ENCODE measurements at places on chromosomes 13 and 19.
A peak's percentile ranks its signal among the peaks of the same experiment; 100 is the strongest.

DNA sequence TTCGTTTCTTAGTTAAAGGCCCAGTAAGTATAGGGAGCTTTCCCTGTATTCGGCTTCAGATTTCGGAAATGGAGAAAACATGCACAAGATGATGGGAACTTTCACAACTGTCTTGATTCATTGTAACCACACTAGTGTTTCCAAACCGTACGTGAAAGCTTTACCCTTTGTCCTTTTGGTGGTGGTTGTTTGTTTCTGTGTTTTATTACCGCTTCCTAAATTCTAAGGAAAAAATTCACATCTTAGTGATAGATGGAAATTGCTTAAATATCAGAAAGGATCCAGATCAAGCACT is 504 bp upstream of the VWA8 start:
- no peak for DNase-seq

GRCh38 chr13:67120872-67121531 is 109.1 kb downstream of the PCDH9 start:
- DNase-seq, result no peak

DNA sequence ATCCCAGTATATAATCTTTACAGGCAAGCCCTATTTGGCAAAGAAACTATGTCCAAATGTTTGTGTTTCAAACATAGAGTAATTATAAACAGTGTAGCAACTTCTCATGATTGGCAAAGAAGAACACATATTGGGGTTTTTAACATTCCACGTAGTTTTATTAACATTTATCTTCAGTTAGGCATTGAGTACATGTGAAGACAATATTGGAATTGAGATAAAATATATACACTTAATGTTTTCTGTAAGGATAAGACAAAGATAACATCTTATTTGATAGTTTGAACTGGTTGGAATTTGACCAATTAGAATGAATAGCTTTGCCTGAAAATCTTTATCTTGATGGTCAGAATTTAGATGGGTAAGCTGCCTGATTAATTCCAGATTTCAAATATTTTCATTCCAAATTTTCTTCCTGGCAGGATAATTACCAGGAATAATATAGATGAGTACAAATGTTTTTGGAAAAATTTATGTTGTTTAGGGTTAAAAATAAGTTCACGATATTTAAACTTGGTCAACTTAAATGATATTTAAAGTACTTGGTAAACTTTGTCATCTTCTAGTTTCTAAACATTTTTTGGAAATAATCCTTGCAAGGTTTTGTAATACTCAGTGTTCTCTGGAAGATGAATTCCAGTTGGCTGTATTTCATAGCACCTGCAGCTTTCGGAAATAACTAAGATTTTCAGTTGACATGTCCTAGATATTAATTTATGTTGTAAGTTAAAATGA is 536.5 kb upstream of the SPRY2 start:
- no peak for DNase-seq

DNA sequence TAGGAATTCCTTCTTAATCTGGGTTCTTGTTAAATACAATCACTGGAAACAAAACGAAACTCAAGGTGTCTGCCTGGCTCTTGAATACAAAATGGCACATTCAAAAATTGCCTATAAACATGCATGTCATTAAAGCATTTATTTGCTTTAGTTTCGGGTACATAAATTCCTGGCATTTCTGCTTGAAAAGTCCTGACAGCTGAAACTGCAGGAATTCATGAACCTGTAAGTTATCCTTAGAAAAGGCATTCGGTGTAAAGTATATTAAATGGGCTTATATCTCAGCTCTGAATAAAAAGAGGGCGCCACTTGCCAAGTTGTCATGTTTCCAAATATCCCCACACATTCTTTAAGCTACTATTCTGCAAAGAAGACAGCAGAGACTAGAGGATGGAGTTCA is 32.9 kb downstream of the RXFP2 start:
- DNase-seq, result no peak

GRCh38 chr13:91133941-91134802 is 213.3 kb upstream of the MIR17HG start:
- DNase-seq, result no peak

GRCh38 chr13:114025714-114026431 is 52.0 kb upstream of the C13orf46 start:
- DNase-seq, result no peak

GRCh38 chr19:14127176-14127575 is 9.2 kb downstream of the ASF1B start:
- peak; percentile 64 for DNase-seq

- no peak for DNase-seq
Observed at GRCh38 chr19:44303320-44303719, 1.5 kb downstream of the ZNF235 start.

DNA sequence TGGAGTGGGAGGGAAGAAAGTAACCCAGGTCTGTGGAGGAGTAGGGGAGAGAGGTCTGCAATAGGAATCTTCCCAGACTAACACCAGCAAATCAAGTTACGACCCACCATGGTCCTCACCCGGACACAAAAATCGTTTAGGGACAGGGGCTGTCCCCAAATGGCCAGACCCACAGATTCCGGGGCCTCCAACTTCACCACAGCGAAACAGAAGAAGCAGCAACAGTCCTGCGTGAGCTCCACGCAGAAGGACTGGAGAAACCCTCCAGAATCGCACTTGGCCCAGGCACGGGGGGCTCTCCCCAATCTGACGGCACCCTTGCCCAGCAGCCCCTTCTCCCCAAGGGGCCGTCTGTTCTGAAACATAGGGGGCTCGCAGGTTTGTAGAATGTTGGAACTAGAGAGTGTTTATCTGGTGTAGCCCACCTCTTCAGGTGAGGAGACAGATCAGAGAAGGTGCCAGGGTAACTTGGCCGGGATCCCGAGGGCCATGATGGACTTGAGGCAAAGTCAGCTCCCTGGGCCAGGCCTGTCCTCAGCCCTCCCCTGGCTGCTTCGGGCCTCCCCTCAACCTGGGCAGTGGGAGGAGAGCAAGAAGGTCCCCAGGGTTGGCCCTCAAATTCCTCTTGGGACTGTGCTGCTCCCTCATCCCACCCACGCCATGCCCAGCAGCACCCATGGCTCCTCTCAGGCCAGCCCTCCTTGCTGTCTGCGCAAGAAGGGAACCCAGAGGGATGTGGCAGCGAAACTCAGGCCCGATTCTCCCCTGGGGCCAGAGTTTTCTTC is 82.5 kb upstream of the GPR183 start:
- DNase-seq, result no peak

DNA sequence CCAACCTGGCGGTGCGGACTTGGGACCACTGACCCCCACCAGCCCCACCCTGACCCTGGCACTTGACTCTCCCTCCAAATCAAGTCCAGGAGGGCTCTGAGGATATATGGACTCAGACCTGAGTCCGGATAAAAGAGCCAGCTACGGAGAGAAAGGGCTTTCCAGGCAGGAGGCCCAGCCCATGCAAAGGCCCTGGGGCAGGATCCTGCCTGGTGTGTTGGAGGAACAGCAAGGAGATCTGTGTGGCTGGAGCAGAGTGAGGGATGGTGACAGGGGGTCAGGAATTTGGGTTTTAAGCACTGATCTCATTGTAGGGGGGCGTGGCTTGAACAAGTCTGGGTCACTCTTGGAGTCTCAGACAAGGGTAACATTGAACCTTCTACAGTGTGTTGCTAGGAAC is 474 bp upstream of the ZNRF4 start:
- DNase-seq, result no peak

- DNase-seq, result no peak
Observed at GRCh38 chr13:29847501-29847983, 2.9 kb downstream of the UBL3 start.

GRCh38 chr13:33153421-33154404 is 131.8 kb downstream of the STARD13 start:
- no peak for DNase-seq

DNA sequence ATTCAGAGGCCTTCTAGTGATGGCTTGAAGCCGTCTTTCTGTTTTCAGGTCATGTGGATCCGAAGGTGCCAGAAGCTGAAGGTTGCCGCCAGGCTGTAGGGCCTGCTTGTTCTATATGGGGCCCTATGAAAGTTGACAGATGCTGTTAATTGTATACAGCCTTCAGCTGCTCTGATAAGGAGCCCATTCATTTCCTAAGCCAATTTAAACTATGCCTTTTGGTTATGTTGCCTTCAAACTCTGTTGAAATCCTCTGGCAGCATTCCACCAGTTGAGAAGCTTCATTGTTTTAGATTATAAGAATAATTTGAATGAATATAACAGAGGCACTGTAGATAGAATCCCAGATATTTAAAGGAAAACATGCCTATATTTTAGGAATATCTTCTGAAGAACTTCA is 34.4 kb downstream of the RAP2A start:
- no peak for DNase-seq

- no peak for DNase-seq
Observed at GRCh38 chr13:94123557-94123956, 355.9 kb downstream of the DCT start.

- peak; percentile 62 for DNase-seq
Observed at GRCh38 chr19:18848878-18849661, 17.3 kb downstream of the UPF1 start.

- DNase-seq, result no peak
Observed at GRCh38 chr13:71516521-71516920, 350.5 kb downstream of the DACH1 start.

DNA sequence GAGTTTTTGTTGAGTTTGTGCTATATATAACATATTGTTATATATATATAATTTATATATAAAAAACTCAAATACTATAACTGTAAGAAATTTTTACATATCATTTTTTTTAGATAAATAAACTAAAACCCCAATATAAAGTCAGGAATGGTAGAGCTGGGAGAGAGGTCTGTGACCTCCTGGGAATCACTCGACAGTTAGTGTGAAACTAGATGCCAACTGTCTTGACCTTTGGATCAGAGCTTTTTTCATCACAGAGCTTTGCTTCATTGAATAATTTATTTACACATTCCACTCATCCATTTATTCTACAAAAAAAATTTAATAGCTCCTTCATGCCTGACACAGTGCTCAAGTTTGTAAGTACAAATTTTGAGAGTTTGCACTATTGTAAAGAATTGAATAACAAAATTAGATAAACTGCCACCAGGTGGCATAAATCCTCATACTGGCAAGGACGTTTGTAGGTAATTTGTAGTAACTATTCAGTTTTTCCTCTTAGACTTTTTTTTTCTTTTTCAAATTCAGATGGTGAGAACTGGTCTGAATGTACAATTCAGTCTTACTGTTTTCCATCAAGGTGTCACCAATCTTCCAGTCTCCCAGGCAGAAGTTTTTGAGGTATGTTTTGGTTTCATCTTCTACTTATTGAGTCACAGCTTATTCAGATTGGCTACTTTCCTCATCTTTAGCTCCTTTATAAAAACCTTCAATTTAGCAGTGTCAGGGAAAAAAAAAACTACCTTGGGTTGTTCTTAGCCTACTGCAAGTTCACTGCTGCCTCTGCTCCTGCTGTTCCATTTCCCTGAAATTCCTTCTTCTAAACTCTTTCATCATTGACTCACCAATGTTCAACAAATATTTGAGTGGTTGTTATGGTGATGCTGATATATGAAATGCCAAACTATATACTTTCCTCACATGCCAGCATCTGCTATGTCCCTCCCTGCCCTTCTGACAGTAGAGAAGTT is 28.7 kb downstream of the LACC1 start:
- no peak for DNase-seq

DNA sequence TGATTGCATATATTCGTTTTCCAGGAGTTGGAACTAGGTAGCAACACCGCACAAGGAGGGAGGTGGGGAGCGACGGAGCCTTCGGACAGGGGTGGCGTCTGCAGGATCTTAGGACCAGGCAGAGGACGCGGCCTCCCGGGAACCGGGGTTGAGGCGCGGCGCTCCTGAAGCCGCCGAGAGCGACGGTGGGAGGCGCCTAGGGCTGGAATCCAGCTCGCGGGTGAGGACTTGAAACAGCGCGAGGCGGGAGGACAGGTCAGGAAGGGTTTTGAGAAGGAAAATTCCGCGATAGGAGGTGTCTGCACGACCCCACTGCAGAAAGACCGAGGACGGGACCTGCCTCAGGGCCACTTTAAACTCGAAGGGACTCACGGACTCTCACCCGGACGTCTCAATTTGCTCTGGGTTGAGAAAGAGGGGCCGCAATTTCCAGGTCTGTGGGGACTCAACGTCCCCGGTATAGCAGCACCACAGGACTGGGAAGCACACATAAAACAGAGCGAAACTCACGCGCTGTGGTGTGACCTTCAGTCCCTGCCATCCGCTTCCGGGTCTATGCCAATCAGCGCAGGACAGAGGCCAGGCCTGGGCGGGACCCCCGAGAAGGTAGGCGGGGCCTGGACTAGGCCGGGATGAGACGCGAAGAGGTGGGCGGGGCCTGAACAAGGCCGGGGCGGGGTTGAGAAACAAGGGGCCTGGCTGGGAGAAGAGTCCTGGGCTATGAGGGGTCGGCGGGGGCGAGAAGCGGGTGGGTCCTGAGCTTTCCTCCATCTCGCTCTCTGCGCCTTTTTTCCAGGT is at the start of gene ZNF320:
Gene ZNF320, minus strand, starts transcription at position 498 of the 798 bp plus-strand sequence. CDS start 7,380 bp downstream, outside the sequence.
- peak; percentile 95 for DNase-seq

- DNase-seq, result no peak
Observed at GRCh38 chr19:3045191-3045590, 16.1 kb upstream of the TLE2 start.

- DNase-seq, result no peak
Observed at GRCh38 chr13:91816263-91816807, 417.9 kb downstream of the GPC5 start.

DNA sequence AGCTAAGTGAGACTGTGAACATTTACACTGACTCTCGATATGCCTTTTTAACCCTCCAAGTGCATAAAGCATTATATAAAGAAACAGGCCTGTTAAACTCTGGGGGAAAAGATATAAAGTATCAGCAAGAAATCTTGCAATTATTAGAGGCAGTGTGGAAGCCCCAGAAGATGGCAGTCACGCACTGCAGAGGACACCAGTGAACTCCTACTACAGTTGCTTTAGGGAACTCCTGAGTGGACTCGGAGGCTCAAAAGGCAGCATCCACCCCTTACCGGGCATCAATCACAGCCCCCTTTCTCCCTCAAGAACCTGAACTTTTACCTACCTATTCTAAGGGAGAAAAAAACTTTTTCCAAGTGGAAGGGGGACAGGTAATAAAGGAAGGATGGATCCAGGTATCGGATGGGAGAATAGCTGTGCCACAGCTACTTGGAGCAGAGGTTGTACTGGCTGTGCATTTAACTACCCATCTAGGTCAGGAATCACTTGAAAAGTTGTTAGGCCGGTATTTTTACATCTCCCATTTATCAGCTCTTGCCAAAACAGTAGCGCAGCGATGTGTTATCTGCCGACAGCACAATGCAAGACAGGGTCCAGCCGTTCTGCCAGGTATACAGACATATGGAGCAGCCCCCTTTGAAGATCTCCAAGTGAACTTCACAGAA is 80.1 kb downstream of the ZNF486 start:
- DNase-seq, result no peak

DNA sequence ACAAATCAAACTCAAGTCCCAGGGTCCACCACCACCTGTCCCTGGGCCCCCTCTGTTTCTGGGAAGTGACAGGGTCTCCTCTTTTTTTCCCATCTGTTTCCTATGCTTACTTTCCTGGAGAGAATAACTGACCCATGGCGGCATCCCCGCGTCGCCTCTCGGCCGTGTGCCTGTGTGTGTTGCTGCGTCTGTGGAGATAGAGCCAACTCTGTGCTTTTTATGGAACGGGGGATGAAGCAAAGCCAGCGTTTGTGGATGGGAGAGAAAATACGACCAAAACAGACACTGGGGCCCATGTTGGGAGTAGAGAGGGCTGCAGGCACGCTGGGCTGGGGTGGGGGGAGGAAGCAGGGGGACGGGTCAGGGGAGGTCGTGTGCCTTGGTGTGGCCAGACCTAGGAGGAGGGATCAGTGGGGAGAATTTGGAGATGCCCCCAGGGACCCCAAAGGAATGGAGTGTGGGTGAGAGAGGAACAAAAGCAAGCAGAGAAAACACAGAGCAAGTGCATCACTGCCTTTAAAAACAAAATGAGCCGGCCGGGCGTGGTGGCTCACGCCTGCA is 16.6 kb downstream of the PLK5 start:
- no peak for DNase-seq

GRCh38 chr13:32731576-32731975 is 145.3 kb downstream of the PDS5B start:
- DNase-seq, result no peak

Data from CD4-positive, alpha-beta T cell treated with Interleukin-15 for 1 hour (primary cell).